ENCODE measurements at places on chromosomes 7 and 10.

GRCh38 chr10:119807960-119808697, 64.5 kb downstream of the MCMBP start:
- no peak for DNase-seq

- no peak for DNase-seq
Measured at GRCh38 chr10:86265895-86266259, 100.7 kb downstream of the GRID1 start.

- no peak for DNase-seq
Measured at GRCh38 chr7:134589491-134589941, 40.6 kb downstream of the AKR1B15 start.

GRCh38 chr7:106045586-106045985, 66.5 kb downstream of the SYPL1 start:
- no peak for DNase-seq

DNA sequence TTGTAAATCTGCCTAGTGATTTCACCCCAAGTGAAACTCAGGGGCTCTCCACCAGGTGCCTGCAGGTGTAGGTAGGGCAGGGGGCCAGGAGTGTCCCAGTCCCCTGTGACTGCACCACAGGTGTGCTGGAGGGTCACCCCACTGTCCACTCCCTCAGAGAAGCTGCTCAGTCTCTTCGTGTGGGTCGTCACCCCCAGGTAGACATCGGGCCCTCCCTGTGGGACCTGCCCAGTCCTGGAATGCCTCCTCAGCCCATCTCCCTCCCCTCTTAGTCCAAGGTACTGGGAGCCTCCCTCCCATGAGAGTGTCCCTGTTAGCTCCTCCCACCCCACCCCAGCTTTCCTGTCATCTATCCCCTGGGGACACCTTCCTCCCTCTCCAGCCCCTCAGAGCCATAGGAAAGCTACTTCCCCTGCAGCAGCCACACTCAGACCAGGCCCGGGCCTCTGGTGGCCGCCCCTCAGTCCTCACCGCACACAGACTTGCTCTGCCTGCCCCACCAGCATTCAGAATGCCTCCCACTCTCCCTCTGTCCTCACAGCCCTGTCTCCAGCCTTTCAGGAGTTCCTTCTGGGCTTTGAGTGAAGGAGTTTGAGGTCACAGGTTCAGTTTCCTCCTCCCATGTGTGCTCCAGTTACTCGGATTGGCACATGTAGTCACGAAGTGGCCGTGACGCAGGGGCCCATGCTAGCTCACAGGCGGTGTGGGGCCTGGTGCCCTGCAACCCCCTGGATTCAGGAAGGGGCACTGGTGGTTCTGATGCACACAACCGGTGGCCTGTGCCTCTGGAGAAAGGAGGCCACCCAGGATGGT, 5.1 kb downstream of the ALOX5 start:
- no peak for DNase-seq

- no peak for DNase-seq
Measured at GRCh38 chr7:134660961-134661376, 14.3 kb downstream of the BPGM start.

- no peak for DNase-seq
Measured at GRCh38 chr7:100957832-100958421, 8.6 kb downstream of the MUC3A start.

GRCh38 chr7:2046581-2047565, 185.9 kb downstream of the MAD1L1 start:
- no peak for DNase-seq

GRCh38 chr10:98366062-98366530, 48.9 kb downstream of the PYROXD2 start:
- DNase-seq: no peak

GRCh38 chr7:110947408-110947807, 143.5 kb upstream of the LRRN3 start:
- no peak for DNase-seq

DNA sequence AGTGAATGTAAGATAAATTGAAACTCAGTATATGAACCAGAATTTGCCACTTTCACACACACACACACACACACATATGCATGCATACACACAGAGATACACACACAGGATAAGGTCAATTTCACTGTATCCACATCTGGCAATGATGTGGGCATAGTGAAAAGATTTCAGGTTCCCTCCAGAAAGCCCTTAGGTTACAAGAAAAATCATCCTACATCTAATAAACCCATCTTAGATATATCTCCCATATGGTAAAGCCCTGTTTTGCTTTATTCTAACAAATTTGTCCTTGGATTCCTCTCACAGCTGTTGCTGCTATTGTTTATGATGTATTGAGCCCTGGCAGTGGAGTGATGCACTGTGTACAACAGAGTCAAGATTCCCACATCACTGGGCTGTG, 27.9 kb upstream of the DLX6 start:
- no peak for DNase-seq

DNA sequence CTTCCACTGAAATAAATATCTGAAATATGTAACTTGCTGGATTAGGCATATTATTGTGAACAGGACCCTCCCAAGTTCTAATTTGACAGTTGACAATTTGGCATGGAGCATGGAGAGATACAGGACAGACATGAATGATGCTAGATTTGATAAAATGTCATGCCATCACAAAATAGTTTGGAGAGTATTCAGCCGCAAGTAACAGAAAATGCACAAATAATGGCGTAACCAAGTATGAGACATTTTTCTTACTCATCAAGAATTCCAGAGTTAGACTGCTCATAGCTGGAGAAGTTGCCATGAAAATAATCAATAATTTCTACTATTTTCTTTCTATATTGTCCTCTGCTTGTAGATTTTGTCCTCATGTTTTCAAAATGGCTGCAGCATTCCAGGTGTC, 45.5 kb upstream of the GPAM start:
- no peak for DNase-seq

DNA sequence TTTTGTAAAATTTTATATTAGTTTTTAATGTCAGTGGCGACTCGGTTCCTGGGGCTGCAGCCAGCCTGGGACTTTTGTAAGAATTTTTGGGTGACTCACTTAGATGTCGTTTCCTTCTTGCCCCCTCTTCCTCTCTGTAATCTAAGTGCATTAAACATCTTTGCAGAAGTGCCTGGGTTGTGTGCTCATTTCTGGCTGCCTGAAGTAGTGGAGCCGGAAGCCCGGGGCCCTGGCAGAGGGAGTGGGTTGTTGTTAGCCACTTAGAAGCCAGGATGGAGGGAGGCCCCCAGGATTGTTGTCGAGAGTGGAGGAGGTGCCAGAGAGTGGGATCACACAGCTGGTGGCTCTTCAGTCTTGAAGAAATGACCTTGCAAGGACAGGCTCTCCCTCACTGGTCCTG, 11.0 kb upstream of the TRIM8 start:
- no peak for DNase-seq

DNA sequence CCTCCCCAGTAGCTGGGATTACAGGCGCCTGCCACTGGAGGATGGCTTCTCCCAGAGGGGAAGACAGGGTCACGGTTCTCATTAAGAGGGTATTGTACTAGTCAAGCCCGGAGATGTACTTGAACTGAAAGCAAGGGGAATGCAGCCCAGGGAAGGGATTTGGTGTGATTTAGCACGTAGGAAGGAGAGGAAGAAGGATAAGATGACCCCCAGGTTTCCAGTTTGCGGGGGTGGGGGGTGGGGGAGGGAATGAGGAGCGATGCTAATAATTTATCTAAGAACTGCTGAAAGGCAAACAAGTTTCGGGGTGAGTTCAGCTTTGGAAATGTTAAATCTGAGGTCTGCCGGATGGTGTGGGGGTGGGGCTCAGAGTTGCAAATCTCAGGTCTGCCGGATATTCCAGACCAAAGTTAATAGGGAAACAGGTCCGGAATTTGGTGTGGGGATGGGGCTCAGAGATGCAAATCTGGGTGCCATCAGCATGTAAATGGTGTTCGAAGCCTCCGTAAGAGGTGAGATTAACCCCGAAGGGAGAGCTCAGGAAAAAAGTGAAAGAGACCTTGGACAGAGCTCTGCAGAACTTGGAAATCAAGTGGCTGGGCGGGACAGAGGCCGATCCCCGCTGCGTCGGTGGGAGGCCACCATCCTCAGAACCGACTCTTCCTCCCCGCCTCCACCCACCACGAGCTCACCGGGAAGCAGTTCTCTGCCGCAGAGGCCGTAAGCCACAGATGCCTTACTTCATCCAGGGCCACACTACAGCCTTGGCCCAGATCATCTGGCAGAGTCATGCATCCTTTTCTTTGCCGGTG, 1.6 kb upstream of the SEPHS1 start:
- DNase-seq: no peak

DNA sequence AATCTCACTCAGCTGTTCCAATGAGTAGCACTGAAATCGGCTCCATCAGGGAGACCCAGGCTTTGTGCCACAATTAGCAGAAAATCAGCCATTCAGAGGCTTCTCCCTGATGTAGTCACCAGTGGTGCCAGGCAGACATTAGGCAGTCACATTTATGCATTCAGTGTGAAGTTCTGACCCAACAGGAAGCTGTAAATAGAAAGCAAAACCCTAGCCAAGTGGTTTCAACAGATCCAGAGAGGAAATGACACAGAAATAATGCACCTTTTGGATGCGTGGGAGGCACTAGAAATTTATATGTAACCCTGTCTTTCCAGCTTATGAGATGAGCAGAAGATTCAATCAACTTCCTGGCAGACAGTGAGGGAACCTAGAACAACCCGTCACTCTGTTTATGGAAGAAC, 186.4 kb downstream of the PDE1C start:
- DNase-seq: no peak

- DNase-seq: no peak
Measured at GRCh38 chr10:66565999-66566398, 359.8 kb upstream of the LRRTM3 start.

DNA sequence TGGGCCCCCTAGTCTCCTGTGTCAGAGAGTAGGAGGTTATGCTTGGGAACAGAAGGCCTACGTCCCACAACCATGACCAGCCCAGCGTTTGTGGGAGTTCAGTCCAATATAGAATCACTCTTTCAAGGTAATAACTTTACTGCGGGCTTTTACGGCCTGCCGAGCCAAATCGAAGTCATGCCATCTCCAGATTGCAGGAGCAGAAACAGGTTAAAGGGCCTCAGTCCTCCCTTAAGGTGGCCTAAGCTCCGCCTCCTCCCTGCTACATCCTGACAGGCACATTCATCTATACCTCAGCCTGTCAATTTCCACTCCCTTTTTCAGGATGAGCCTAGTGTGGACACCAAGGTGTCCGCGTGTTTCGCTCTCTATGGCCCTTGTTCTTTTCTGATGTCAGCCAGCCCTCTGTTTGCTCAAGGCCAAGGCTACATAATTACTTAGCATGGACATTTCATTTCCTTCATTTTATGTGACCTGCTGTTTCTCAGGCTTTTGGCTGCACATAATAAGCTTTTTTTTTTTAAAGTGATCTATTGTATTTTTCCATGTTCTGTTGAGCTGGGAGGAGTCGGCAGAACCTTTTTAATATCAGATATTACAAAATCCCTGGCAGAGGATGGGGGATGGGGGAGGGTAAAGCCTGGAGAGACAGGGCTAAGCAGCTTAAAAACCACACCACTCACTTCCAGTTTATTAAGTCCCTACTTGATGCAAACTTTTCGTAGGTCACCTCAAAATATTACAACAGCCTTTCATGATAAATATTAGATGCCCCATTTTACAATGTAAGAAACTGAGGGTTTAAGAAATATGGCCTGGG, 84.6 kb downstream of the CACNB2 start:
- no peak for DNase-seq

DNA sequence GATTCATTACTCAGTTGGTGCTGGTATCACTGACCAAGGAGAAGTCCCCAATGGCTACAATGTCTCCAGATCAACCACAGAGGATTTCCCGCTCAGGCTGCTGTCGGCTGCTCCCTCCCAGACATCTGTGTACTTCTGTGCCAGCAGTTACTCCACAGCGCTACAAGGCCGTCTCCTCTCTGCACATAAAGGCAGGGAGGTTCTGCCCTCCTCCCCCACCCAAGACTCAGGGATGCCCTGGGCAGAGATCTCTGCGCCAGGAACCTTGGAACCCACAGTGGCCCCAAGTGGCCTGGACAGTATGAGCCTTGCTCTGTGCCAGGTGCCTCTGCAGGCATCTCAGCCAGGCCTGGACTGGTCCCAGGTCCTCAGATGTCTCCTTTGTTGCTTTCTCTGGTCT, 193.4 kb upstream of the PRSS58 start:
- DNase-seq: no peak

DNA sequence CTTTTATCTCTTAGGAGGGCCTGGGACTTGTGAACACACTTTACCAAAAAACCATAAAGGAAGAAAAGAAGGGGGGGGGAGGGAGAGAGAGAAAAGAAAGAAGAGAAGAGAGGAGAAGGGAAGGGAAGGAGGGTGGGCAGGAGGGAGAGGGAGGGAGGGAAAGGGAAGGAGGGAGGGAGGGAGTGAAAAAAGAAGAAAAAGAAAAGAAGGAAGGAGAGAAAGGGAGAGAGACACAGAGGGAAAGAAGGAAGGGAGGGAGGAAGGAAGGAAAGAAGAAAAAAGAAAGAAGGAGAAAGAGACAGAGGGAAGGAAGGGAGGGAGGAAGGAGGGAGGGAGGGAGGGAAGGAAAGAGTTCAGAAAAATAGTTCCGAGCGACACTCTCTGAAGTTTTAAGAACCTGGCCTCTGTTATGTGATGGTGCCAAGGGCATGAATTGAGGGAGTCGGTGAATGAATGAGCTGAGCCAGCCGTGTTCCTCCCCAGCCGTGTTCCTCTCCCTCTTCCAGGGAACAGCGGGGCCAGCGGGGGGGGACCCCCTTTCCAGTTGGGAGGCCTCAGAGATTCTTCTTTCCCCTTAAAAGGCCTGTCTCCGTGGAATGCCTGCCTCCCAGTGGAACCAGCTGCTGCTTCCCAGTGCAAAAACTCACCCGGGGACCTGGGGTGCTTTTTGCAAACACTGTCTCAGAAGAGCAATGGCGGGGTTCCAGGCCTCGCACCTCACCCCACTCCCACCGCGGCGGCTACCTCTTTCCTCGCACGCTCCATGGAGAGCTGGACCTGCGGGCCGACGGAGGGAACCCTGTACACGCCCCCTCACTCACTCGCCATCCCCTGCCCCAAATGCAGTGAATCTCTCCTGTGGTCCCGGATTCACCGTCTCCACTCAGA, 84.1 kb downstream of the FOXL3 start:
- no peak for DNase-seq

GRCh38 chr7:79563821-79564522, 110.5 kb upstream of the MAGI2 start:
- DNase-seq: no peak

DNA sequence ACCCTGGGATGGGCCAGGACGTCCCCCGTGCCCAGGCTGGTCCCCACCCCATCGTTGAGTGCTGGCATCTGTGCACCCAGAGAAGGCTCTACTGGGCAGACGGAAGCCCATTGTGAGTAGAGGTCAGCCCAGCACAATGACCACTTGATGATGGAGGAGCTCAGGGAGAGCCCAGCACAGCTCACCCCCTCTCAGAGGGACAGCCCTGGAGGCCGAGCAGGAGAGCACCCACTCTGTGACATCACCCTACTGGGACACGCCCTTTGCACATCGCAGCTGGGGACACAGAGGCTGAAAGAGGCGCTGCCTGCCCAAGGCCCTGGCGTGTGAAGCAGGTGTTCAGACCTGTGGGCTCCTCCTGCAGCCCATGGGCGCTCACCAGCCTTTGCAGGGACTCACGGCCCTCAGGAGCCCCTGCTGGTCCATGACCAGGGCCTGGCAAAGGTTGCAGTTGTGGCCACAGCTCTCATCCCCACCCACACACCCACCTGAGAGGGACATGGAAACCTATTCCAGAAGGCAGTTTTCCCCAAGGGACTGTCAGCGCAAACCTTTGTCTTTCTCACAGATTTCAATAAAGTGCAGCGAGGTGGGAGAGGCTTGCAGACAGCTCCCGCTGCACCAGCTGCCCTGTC, 67.2 kb upstream of the PPP2R2D start:
- no peak for DNase-seq

GRCh38 chr7:113071465-113071864, 15.2 kb downstream of the GPR85 start:
- no peak for DNase-seq

- no peak for DNase-seq
Measured at GRCh38 chr10:123673198-123673597, 7.0 kb downstream of the GPR26 start.

Data from stimulated activated CD4-positive, alpha-beta T cell treated with anti-CD3 and anti-CD28 coated beads, Interleukin-15, amount 100 ng/mL, for 1 hour (primary cell).